ENCODE measurements at places on chromosomes 5 and 9.

- DNase-seq: no peak
Observed at GRCh38 chr5:154053468-154053867, 14.7 kb downstream of the MFAP3 start.

DNA sequence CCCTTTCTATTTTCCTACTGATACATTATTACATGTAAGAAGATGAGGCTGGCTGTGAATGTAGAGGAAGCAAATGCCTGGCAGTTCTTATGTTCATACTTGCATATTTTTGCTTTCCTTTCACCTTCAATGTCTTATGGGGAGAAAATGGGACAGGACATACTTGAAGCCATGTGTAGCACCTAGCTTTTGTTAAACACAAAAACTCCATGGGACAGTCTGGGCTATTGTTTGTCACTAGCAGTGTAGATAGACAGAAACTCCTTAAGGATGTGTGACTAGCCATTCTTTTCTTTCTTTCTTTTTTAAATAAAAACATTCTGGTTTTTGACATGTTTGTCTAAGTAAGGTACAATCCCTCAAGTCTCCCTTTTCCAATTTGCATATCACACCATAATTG is 122.7 kb downstream of the ARL15 start:
- DNase-seq: no peak

DNA sequence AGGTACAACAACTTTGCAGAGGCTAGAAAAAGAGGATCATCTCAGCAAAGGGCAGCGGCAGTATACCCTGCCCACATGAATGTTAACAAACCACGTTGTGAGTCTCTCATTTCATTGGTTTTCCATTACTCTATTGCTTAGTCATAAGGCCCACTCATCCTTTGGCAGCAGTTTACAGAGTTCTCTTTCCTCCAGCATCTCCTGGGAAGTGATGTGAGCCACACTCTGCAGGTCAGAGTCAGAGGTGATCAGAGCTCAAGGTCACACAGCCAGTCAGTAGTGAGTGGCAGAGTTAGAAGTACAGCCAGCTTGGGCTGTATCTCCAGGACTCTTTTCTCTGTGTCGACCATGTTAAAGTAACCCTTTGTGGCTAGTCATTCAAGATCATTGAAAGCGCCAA is 599.6 kb upstream of the GRAMD2B start:
- no peak for DNase-seq

GRCh38 chr5:160230686-160231527 is 1.6 kb downstream of the FABP6 start:
- no peak for DNase-seq

DNA sequence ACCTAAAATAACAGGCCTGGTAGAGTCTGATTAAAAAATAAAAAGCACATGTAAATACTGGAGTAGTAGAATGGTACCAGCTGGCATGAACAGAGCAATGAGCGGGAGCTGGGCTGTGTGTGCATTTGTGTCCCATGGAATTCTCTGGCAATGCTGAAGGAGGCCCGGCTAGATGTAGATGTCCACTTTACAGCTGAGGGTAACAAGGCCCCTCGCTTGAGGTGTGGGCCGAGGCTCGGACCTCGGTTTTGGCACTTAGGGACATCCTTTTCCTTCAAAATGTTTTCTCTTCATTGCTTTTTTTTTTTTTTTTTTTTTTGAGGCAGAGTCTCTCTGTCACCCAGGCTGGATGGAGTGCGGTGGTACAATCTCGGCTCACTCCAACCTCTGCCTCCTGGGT is 1.5 kb upstream of the FGD3 start:
- DNase-seq: no peak

- no peak for DNase-seq
Observed at GRCh38 chr5:145500710-145501109, 334.4 kb downstream of the PRELID2 start.

GRCh38 chr9:82108941-82109340 is 120.4 kb downstream of the SPATA31D1 start:
- DNase-seq: no peak

DNA sequence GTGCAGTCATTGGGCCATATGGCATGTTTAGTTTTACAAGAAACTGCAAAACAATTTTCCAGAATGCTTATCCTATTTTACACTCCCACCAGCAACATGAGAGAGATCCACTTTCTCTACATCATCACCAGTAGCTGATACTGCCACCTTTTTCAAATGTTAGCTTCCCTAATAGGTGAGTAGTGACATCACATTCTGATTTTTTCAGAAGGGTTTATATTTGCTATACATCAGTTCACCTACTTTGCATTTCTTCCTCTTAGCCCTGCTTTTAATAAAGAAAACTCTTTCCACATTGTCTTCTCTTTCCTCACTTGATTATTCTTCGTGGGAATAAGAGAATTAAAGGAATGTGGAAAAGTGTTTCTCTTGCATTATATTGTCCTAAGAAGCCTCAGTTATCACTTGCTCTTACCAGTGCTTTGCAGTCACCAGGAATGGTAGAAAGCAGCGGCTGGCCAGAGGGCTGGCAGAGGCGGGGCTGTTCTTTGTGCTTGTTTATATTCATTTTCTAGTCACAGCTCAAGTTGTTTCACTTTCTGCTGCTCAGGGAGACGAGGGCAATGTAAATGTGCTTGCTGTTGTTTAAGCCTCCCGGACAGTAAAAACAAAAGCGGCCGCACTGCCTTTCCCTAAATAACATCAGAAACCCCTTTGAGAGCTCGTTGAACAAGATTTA is 164.8 kb downstream of the HSD17B3 start:
- no peak for DNase-seq

GRCh38 chr5:65068410-65068809 is 299.7 kb downstream of the CWC27 start:
- DNase-seq: no peak

DNA sequence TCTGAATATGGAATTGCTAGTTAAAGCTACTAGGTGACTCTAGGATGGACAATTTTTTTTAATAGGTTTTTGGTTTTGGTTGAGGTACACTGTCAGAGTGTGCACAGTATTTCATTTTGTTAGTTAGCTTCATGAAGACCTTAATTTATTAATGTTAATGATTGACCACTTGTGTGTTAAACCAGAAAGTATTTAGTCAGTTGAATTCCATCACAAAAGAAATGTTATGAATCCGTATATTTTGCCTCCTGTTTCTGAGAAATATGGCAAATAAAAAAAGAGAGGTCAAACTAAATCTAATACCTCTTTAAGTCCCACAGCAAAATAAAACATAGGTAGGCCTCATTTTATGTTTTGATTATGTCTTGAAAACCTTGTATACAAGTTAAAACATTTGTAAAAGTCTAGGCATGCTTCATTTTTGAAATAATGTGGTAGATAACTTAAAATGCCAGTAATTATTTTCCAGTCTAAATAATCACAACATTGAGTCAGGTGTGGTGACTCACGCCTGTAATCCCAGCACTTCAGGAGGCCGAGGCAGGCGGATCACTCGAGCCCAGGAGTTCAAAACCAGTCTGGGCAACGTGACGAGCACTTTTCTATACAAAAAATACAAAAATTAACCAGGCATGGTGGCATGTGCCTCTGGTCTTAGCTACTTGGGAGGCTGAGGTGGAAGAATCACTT is 50.8 kb downstream of the ITGA1 start:
- DNase-seq: no peak

- no peak for DNase-seq
Observed at GRCh38 chr5:160347448-160347847, 23.0 kb downstream of the C1QTNF2 start.

- DNase-seq: no peak
Observed at GRCh38 chr5:83357621-83358231, 113.8 kb upstream of the VCAN start.

- no peak for DNase-seq
Observed at GRCh38 chr5:118894709-118895108, 93.6 kb downstream of the DTWD2 start.

- no peak for DNase-seq
Observed at GRCh38 chr9:94822273-94822672, 95.8 kb downstream of the AOPEP start.

DNA sequence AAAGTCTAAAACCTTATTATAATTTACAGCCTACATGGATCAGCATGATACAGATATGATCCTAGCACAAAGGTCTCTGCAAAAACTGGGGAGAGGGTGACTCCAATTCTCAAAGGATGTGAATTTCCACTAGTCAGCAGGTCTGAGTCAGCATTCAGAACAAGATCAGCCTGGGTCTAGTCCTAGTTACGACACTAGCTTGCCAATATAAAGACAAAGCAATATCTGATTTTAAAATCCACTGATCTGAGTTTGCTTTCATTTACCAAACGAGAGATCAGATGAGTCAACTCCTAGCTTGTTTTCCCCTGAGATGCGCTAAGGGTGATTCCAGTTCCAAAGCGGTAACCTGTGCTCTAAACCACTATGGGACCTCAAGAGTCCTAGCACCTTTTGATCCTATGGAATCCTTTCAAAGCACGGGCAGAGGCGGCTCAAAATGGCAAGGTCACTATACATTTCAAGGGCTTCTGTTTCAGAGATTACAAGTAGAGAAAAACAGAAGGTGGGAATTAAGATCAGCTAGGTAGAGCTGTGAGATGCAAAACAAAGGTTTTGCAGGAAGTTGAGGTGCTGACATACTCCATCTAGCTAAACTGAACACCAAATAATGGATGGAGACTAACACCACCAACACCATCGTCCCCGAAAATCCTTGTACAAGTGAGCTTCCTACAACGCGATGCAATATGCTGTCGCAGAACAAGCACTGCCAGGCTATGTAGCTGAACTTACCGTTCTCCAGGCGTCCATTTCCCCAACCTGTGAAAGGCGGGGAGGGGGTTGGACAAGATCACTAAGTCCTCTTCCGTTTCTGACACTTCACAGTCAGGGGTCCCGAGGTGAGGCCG is 906 bp downstream of the SLC25A51 start:
- DNase-seq: no peak

DNA sequence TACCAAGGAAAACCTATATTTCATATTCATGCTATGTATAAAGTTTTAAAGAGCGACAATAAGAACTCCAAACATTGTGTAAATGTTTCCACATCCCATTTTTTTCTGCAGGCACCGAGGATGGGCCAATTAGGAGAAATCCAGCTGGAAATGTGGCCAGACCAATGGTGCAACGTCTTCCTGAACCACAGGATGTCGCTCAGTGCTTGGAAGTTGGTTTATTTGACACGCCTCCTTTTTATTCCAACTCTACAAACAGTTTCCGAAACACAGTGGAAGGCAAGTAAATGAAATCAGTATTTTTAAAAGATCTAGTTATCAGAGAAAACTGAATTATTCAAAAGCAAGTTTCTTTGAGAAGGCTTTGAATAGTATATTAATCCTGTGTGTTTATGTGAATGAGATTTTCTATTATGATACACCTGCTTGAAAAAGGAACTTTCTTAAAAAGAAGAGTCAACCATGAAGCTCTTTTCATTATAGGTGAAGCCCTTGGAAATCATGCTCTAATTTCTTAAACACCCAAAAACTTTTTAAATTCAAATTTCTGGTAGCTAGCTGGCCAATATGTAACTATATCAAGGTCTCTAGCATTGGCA is 9.1 kb downstream of the TYRP1 start:
- no peak for DNase-seq

DNA sequence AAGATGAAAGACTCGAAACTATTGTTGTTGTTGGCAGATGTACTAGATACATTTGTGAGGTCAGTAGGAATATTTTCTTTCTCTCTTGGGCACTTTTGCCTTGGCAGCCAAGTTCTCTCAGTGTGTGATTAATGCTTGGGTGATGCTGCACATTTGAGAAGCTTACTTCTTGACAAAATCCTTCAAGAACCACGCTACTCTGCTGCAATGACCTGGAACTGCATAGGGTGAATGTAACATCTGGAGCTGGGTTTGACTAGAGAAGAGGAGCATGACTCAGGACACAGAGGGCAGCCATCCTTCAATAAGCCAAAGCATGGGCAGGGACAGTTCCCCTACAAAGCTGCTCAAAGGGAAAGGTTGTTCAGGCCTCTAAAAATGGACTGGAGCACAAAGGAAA is 75.5 kb upstream of the PUM3 start:
- DNase-seq: no peak

- DNase-seq: no peak
Observed at GRCh38 chr9:136896027-136896426, 9.7 kb downstream of the TRAF2 start.

DNA sequence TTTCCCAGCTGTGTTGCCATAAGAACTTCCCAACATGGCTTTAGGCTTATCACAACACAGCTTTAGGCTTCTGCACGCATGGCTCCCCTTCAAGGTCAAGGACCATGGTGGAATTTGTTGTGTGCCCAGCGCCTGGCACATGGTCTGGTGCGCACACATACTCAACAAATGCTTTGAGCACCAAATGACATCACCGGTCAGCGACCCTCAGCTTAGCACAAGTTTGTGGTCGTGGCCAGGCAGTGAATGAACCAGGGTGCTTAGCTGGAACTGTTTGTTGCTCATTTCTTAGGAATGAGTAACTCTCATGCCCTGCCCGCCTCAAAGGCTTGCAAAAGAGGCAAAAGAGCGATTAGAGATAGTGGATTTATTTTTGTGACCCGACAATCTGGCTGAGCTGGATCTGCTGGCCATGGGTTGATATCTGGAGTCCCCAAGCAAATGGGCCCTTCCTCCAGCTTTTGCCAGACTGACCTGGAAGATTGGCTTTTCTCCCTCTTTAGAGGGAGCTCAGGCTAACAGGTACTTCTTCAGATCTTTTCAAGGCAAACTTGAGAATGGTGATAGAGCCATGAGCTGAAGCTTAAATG is 58.9 kb downstream of the DAP start:
- DNase-seq: no peak

- DNase-seq: no peak
Observed at GRCh38 chr9:27542508-27542907, 12.9 kb upstream of the MOB3B start.

DNA sequence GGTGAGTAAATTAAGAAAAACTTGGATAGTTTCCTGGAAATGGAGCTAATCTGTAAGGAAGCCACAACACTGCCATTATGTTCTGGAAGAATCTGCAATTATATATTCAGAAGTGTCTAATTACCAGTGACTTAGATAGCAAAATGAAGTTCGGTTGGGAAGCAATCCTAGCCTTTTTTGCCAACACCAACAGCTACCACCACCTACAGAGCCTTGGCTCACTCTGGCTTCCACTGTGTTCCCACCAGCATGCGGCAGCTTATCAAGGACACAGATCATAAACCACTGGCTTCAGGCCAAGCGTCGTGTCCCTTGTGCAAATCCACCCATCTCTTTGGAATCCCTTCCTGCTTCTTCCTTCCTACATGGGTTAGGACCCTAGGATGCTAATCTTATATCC is 118.0 kb upstream of the PCA3 start:
- no peak for DNase-seq

DNA sequence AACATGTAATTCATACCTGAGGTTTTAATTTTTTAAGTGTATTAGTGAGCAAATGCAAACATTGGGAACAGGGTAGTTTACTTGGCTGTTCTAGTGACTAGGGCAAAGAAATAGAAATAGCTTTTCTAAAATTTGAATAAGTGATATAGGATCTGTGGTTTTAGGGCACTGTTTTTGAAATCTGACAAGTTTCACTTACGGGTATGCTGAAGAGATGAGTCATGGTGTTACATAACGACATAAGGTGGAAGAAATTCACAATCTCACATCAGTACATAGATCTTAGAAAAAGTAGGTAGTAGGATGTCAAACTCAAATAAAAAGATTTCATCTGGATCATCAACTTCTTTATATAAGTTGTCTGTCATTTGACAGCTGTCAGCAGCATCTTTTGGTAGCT is 772.3 kb downstream of the MAT2B start:
- no peak for DNase-seq

- DNase-seq: no peak
Observed at GRCh38 chr5:178106556-178107239, 6.6 kb upstream of the N4BP3 start.

GRCh38 chr5:1760231-1760630 is 39.4 kb downstream of the MRPL36 start:
- no peak for DNase-seq
